Pulmonary artery endothelial cell (primary cell): ENCODE measurements at places on chromosomes 4 and X. TPM values are rescaled to one million over a fixed set of nuclear protein-coding genes. Genes with fewer than 3 reads are reported as not detected.

Gene GPR78
- total RNA-seq = not detected in 2 replicates

Gene L1CAM
- 0.11 and 0.13 TPM in 2 replicates for total RNA-seq

Gene TBC1D25
- 6.5 and 6.9 TPM in 2 replicates for total RNA-seq

Gene ZXDA
- 8.5 and 11.8 TPM in 2 replicates for total RNA-seq

DNA sequence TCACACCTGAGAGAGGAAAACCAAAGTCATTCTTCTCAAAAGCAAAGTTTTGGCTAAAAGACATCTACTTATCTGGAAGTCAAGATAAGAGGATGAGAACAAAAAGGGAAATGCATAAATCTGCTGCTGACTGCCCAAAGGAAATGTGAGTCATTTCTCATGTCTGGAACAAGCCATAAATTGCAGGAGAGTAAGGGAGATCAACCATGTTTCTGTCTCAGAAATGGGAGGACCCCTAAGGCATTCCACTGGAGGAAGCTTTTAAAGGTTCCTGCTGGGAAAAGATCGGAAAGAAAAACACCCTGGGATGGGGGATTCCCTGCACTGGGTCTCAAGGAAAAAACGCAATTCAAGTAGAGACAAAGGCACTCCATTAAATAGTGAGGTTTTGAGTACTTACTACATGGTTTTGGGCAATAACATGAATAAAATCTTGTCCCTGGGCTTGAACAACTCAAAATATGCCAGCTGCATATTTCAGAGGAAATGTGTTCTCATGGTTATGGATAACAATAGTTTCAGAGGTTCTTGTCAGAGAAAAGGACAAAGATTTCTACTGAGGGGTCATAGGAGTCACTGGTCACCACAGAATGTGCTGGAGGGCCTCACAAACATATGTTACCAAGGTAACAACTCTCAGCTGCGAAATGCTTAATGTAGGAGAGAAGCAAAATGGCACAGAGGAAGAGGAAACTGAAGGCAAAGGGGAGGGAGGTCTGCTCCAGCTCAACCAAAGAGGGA lies 19.3 kb downstream of the GPR143 start:
- DNase-seq = peak; percentile 78

- DNase-seq = no peak
Measured at GRCh38 chr4:89298155-89298554, 9.4 kb downstream of the GPRIN3 start.

GRCh38 chr4:89575840-89576239 lies 261.1 kb downstream of the SNCA start:
- DNase-seq = no peak
